ENCODE measurements at places on chromosomes 4 and X. TPM values are rescaled to one million over a fixed set of nuclear protein-coding genes. Genes with fewer than 3 reads are reported as not detected.

DNA sequence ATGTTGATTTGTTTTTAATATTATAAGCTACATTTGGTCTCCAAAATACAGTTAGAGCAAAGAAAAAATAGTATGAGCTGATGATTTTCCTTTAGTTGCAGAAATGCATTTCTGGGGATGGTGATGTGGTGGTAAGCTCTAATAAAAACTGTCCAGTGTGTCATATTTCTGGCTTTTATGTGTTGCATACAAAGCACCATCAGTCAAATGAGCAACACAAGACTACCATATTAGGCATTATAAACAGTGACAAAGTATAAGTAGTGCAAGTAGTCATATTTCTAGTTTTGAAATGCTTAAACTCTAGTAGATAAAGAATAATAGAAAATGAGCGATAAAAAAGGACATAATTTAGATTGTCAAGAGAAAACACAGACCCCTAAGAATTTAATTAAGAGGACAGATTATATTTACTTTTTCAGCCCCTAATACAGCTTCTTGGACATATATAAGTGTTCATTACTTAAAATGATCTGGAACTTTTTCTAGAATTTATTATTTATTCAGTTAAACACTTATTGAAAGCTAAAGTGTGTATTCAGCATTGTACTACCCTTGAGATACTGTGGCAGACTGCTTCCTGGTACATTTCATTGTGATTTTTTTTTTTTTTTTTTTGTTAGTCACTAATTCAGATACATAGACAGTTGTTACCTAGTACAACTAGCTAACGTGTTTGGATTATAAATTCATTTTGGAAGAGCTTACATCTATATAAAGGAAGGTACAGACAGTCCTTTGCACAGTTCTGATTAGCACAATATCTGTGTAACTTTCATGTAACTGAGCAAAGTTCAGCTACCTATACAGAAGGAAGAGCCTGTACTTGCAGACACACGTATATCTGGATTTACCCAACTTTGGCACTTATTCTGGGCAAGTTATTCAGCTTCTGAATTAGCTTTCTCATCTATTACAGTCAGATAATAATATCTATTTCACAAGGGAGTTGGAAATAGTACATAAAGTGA lies 22.3 kb downstream of the RAP1GDS1 start:
- no peak for DNase-seq

- DNase-seq: no peak
These were observed 12.2 kb downstream of the SH3BP2 start for GRCh38 chr4:2804973-2805501.

DNA sequence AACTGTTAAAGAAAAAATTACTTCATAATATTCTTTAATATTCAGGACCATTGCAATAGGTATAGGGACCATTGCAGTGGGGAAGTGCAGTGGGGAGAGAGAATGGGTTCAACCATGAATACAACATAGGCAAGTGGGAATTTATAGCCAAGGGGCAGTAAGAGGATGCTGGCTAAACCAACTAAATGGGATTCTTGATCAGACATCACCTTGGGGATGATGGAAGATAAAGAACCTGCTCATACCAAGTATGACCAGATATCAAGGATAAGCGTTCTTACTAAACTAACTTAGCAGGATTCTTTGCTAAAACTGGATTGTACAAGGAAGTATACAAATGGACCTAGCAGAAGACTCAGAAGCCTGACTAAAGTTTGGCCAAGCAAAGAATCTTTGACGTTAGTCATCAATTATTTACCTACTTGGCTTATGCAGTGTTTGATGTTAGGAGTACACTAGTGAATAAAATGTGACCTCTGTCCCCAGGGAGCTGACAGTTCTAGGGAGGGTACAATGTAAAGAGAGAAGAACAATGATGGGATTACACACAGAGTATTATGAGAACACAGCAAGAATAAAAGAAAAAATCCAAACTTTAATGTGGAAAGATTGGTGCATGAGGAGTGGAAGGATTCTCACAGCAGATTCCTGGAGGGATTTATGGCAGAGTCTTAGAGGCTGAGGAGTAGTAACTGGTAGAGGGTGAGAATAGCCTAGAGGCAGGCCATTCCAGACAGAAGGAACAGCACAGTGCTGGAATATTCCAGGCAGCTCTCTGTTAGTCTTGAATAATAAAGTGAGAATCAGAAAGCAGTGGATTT lies 54.7 kb upstream of the MYOZ2 start:
- no peak for DNase-seq

- DNase-seq: no peak
These were observed 4.8 kb downstream of the ARX start for GRCh38 chrX:25010784-25011588.

DNA sequence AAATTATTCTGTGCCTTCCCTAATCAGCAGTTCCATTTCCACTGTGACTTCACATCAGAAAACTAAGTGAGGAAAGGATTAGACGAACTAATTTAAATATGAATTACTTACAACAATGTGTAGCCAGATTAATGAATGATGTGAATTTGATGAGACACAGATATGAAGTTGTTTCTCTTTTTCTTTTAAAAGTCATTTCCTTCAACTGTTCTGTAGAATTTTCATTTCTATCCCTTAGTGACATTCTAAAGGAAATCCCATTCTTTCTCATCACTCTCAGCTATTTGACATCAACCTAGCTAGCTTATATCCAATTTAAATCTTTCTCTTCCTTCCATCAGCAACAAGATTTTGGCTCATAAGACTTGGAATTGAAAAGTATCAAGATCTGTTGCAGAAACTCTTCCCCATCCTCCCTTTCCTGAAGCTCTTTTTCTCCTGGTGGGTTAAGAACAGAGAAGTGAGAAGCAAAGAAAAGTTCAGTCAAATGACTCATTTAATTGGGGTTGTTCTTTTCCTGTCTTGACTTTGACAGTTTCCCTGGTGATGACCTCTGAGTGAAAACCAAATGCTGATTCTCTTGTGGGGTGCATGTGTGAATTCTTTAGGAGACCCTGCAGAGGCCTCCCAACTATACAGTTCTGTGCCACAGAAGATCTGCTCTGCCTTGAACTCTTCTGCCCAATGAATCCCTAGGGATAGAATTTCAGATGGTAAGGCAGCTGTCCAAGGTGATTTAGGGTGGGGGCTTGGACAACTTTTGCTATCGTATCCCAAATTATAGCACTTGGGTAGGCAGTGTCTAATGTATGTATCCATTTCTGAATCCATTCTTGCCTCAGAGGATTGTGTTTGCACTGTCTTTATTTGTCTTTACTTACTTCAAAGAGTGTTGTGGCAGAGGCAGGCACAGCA lies 232.5 kb upstream of the GPRIN3 start:
- no peak for DNase-seq

Gene SAT1
- 1,207 TPM for total RNA-seq

DNA sequence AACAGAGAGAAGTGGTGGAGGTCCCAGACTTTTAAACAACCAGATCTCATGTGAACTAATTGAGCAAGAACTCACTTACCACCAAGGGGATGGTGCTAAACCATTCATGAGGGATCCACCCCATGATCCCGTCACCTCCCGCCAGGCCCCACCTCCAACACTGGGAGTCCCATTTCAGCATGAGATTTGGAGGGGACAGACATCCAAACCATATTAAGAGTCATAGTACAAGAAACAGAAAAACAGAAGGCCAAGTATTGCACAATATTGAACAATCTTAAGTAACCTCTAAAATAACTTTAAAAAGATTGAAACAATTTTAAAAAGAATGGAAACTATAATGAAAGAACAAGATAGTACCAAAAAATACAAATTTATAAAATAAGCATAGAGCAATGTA lies 110.0 kb downstream of the CBR4 start:
- no peak for DNase-seq

GRCh38 chr4:39025552-39026085 lies 6.6 kb downstream of the TMEM156 start:
- no peak for DNase-seq

DNA sequence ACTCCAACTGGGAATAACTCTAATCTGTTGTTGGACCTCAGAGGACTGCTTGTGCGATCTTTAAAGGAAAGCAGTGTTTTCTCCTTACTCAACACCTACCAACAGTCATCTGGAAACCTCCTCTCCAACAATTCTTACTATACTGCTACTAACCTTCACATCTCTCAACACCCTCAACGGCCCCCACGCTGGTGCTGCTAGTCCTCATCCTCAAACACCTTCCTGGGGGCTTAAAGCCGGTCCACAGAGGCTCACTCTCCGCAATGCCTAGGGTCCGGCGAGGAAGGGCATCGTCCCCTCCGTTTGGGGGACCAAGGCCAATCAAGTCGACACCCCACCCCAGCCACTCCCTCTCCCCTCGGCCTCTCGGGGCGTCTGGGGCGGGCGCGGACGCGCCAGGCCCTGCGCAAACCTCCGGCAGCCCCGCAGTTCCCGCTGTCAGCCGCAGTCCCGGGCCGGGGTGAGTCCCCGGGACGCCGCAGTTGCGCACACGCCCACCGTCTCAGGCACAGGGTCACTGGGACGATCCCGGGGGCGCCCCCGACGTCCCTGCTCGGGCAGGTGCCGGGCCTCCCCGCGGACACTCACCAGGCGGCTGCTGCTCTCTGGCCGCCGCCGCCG lies 418 bp downstream of the TAB3 start:
- DNase-seq: no peak

DNA sequence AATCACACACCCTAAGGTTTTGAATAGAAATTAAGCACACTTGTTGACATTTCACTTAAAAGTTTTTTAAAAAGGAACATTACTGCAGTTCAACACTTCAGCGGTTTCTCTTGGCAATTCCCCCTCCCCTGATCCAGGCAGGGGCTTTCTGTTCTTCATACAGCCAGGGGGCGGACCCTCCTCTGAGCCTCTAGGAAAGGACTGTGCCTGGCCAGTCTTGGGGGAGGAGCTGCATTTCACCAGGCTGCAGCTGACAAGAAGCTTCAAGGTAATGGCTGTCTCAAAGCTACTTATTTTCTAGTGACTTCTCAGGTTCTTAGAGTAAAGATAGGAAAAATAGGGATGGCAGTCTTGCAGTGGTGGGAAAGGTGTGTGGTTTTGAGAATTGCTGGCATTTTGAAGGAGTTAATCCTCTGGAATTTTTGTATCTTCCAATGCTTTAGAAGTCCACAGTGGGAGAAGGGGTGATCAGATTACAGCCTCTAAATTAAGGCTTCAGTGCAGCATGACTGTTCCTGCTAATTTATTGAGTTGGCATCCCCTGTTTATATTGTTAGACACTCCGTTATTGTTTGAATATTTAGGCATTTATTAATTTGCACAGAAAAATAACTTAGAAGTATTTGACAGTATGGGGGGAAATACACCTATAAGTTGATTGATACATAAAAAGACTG lies 33.5 kb downstream of the PWWP3B start:
- no peak for DNase-seq

GRCh38 chr4:76984127-76984526 lies 34.6 kb downstream of the SEPTIN11 start:
- DNase-seq: no peak

DNA sequence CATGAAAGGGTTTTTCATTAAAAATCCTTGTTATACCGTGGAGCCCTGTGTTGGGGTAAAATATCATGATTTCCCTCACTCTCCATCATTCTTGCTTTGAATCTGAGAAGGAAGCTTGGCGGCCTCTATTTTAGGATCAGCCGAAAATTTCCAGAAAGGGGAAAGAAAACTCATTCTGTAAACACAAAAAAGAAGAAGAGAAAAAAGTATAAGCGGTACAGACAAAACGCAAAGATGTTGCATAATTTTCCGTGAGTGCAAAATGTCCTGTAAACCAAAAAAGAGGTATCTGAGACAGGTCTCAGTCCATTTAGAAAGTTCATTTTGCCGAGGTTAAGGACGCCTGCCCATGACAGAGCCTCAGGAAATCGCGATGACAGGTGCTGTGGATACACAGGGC lies 5.3 kb downstream of the CSF2RA start:
- no peak for DNase-seq

DNA sequence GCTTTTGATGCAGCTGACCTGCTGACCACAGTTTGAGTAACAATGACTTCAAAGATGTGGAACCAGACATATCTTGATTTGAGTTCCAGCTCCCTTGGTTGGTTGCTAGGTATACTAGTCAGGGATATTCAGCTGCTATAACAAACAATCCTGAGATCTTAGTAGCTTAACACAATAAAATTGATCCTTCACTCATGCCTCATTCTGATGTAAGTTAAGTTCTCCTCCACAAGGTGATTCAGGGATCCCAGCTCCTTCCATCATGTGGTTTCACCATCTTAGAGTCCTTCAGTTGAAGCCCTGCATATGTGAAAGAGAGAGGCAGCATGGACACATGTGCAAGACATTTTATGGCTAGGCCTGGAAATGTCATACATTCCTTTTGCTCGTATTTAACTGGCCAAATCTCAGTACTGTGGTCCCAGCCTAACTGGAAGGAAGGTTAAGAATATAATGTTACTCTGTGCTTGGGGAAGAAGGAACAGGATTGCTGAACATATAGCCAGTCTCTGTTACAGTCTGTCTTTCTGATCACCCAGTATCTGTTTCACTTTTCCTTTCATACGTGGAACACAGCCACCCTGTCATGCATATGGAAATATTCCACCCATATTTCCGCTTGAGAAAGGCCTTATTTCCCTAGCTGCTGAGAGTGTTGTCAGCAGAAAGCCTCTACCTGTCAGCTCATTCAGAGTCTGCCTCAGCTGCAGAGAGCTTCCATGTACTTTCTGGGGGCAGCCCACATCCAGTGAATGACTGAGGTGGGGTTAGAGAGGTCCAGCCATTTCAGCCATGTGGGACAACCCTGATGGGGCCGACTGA lies 7.1 kb downstream of the SMIM9 start:
- DNase-seq: no peak
